SK-N-SH treated with all-trans-retinoic acid at 6 μM for 48 hours (cell line): ENCODE measurements at places on chromosomes 1 and 21.
A peak's percentile ranks its signal among the peaks of the same experiment; 100 is the strongest.

DNA sequence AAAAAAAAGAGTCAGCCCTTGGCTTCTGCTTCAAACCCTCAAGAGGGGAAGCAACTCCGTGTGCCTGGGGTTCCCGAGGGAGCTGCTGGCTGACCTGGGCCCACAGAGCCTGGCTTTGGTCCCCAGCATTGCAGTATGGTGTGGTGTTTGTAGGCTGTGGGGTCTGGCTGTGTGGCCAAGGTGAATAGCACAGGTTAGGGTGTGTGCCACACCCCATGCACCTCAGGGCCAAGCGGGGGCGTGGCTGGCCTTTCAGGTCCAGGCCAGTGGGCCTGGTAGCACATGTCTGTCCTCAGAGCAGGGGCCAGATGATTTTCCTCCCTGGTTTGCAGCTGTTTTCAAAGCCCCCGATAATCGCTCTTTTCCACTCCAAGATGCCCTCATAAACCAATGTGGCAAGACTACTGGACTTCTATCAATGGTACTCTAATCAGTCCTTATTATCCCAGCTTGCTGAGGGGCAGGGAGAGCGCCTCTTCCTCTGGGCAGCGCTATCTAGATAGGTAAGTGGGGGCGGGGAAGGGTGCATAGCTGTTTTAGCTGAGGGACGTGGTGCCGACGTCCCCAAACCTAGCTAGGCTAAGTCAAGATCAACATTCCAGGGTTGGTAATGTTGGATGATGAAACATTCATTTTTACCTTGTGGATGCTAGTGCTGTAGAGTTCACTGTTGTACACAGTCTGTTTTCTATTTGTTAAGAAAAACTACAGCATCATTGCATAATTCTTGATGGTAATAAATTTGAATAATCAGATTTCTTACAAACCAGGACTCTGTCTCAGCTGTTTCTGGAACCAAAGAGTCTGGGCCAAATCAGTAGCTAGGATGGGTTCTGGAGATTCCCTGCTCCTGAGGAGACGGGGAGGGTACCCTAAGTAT lies 26.8 kb upstream of the KDM4A start:
- no peak for ATAC-seq

- no peak for ATAC-seq
These were observed 3.5 kb upstream of the GBP7 start for GRCh38 chr1:89179343-89179742.

GRCh38 chr1:9267352-9267686 lies 25.4 kb upstream of the SPSB1 start:
- ATAC-seq, result no peak

- no peak for ATAC-seq
These were observed 33.4 kb downstream of the MNDA start for GRCh38 chr1:158864595-158864994.

- no peak for ATAC-seq
These were observed 16.5 kb downstream of the ATP1B1 start for GRCh38 chr1:169122976-169123375.

DNA sequence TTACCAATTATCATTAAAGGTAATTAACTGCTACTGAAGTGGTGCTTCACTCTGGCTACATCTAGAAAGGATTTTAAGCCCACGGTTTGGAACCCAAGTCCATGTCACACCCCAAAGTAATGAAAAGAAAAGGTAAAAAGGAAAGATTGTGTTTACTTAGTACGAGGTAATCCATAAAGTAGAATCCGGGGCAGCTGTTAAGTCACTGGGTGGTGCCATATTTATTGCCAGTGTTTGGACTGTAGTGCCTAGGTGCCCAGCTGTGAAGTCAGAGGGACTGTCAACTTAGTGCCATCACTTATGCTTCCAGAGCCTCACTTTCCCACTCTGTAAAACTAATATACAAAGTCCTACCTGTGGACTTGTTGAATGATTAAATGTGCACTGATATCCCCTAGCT lies 52.2 kb upstream of the GRHL3 start:
- no peak for ATAC-seq

DNA sequence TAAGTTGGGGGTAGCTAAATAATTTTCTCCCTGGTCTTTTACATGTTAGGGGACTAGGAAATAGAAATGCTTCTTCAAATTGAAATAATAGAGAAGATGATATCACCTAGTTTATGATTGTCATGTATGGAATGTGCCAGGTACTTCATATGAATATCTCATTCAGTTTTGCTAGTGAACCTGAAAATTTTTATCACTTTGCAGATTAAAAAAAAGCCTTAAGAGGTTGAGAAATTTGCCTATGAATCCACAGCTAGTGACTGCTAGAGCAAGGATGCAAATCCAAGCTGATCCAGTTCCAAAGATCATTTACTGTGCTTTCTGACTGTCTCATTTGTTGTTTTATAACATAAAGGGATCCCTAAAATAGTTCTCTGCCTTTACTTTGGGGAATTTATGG lies 24.7 kb downstream of the RNF2 start:
- ATAC-seq, result no peak

DNA sequence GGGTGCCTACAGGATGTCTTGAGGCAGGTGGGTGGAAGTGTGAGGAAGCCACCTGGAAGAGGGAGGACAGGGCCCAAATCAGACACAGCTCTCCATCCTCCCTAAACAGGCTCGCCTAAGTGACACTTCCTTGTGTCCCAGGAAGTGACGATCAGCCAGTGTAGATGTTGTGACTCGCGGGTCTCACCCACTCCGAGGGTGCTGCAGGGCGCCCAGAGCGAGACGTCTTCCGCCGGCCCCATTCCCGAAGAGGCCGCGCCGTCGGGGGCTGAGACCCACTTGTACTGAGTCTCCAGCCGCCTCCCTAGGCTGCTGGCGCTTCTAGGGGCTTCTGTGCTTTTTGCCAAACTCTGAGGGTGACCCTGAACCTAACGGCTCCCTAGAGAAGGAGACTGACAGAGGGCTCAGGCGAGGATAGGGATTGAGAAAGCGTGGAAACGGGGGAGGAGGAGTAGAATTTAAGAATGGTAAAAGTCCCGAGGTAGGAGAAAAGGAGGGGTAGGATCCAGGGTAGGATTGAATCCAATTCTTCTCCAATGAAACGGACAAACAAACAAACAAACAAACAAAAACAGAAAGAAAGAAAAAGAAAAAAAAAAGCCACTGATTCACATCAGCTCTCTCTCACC lies 543 bp upstream of the MARK1 start:
- ATAC-seq, result peak; percentile 2; the same call in 2 of the 3 replicates

DNA sequence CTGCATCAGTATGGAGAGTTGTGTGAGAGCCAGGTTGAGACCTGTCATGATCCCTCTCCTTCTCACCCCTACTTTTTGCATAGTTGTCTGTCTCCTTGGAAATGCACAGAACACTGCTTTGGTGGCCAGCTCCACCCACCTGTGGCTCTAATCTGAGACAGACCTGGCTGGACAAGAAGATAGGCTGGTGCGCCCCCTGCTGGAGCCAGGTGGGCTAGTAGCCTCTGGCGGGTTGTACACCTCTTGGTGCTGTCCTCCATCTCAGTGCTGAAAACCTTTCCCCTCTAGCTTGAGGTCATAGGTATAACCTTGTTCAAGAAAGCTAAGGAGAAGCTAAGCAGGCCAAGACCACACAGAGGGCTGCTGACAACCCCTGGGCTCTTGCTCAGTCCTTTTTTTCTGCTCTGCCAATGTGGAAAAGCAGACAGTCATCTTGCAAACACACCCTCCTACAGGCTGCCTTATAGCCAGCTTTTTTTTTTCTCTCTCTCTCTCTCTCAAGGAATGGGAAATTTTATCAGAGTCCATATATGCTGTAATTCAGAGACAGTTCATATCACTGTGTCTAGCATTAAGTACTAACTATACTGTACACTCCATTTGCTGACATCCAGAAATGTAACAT lies 58.8 kb upstream of the SPATA6 start:
- peak; percentile 77 for ATAC-seq

DNA sequence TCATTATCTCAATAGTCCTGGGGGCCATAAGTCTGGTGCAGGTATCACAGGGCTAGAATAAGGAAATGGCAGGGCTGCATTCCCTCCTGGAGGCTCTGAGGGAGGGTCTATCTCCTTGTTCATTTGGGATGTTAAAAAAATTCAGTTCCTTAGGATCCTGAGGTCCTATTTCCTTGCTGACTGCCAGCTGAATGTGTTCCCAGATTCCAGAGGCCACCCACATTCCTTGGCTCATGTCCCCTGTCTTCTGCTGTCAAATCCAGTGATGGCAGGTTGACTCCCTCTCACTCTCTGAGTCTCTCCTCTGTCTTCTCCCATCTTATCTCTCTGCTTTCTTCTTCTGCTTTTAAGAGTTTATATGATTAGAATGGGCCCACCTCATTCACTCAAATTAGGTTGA lies 400.6 kb downstream of the PTPRU start:
- ATAC-seq, result no peak

GRCh38 chr1:218330043-218330623 lies 15.0 kb upstream of the TGFB2 start:
- ATAC-seq, result peak; percentile 85

GRCh38 chr1:91757763-91758460 lies 128.0 kb downstream of the TGFBR3 start:
- ATAC-seq, result no peak

GRCh38 chr1:98963064-98963758 lies 41.5 kb downstream of the PLPPR5 start:
- ATAC-seq, result no peak

DNA sequence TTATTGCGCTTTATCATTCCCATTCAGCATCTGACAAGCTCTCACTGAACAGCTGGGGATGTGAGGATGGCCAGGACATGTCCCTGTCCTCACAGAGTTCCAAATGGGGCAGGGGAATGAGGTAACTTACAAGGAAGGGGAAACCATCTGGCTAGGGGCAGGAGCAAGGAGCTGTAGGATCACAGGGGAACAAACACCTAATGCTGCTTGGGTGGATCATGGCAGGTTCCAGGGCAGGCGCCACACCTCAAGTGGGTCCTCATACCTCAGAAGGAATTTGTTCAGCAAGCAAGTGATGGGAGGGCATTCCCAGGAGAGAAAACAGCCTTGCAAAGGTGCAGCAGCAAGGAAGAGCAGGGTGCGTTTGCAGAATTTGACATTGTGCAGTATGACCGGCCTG lies 35.1 kb upstream of the GRIK3 start:
- ATAC-seq, result no peak

- ATAC-seq, result peak; percentile 3
These were observed 12.9 kb downstream of the FAAH start for GRCh38 chr1:46406881-46407608.

GRCh38 chr21:33418691-33419090 lies 15.5 kb downstream of the IFNGR2 start:
- ATAC-seq, result peak; percentile 76

DNA sequence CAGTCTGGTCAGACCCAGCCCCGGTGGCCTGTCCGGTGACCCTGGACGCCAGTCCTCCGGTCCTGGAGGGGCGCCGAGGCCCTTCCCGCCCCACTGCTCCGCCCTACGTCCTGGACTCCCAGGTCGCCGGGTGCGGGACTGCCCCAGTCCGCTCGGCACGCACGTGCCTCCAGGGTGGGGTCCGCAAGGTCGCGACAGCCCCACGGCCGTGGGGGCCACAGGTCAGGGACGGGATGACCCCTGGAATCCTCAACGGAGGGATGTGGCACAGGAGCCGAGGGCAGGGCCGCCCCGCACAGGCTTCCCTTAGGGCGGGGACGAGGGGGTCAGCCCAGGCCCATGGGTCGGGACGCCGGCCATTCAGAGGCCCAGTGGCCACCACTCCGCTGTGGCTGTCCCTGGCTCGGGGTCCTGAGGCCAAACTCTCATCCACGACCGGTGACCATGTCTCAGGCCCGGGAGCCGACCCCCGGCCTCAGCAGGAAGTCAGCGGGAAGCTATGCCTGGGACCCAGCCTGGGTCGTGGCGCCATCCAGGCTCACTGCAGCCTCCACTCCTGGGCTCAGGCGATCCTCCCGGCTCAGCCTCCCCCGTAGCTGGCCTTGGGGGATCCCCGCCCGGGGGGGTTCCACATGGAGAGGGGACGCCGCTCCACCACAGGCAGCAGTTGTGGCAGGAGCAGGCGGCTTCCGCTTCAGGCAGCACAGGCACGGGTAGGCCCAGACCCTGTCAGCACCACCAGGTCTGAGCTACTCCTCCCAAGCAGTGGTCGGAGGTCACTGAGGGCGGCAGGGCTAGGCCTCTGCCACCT lies 599 bp upstream of the TMEM240 start:
- no peak; the same call in 2 of the 3 replicates for ATAC-seq

DNA sequence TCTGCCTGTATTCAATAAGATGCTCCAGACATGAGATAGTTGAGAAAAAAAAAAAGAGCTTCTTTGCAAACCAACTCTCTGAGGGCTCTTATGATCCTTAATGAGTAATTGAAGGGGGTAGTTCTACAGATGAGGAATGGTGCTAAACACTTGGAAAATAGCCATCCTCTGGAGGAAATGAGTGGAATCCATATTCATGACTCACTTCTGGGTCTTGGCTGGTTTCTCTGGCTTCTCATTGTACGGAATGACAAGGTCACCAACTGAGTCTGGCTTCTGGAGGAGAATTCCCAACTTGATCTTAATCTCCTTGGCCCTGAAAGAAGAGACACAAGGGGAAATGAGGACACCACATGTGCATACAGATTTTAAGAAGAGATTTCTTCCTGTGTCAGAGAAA lies 34.7 kb downstream of the RGS5 start:
- peak; percentile 68 for ATAC-seq

- ATAC-seq, result peak; percentile 41; the same call in 2 of the 3 replicates
These were observed 1036.4 kb downstream of the ADGRL2 start for GRCh38 chr1:82836973-82837680.

- ATAC-seq, result no peak
These were observed 112.4 kb upstream of the VANGL1 start for GRCh38 chr1:115529216-115529897.

- no peak for ATAC-seq
These were observed 27.0 kb downstream of the ZZZ3 start for GRCh38 chr1:77655431-77655974.

- ATAC-seq, result peak; percentile 60
These were observed 480 bp downstream of the DPYD start for GRCh38 chr1:97920276-97920831.

- peak; percentile 74 for ATAC-seq
These were observed 47.1 kb upstream of the IRF2BP2 start for GRCh38 chr1:234656944-234657654.

DNA sequence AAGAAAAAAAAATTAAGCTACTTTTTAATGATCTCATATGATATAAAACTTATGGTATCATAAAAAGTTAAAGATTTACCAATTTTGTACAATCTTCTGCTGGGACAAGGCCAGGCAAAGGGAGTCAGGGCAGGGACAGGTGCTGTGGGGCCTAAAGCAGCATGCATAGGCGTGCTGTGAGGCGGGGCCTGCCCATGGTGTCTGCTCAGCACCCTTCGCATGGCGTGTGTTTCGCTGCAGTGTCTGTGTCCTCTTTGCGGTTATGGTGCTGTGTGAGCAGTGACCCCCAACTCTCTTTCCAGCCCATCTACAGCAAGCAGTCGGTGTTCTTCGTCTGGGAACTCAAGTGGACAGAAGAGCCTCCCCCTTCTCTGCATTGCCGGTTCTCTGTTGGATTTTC lies 13.4 kb upstream of the PWP2 start:
- ATAC-seq, result no peak

GRCh38 chr1:65503427-65503826 lies 83.0 kb downstream of the LEPR start:
- ATAC-seq, result no peak

GRCh38 chr1:247054992-247055415 lies 23.6 kb downstream of the ZNF670 start:
- ATAC-seq, result no peak

- ATAC-seq, result no peak
These were observed 40.5 kb downstream of the TRIT1 start for GRCh38 chr1:39842836-39843235.

GRCh38 chr1:41272601-41273000 lies 30.5 kb upstream of the SCMH1 start:
- no peak for ATAC-seq
